ENCODE measurements at places on chromosomes 11 and 22. TPM values are rescaled to one million over a fixed set of nuclear protein-coding genes. Genes with fewer than 3 reads are reported as not detected.

Gene ARHGAP20
- total RNA-seq, result 2.2 TPM

Gene RTN4R
- total RNA-seq, result not detected

Gene MCAT
- total RNA-seq, result 15.3 TPM

GRCh38 chr11:126969865-126970479 lies 30.6 kb downstream of the KIRREL3 start:
- H3K27ac ChIP-seq, result no peak overlapping the region
- no peaks in the 10 kb centered on the region for H3K4me1 ChIP-seq
- DNase-seq, result no peak

GRCh38 chr11:86888164-86889000 lies 66.8 kb downstream of the FZD4 start:
- H3K27me3 ChIP-seq, result no peaks in the 10 kb centered on the region
- H3K27ac ChIP-seq, result no peak overlapping the region
- no peak overlapping the region for H3K4me3 ChIP-seq
- H3K36me3 ChIP-seq, result no peaks in the 10 kb centered on the region
- no peak for DNase-seq
- H3K4me1 ChIP-seq, result no peaks in the 10 kb centered on the region

GRCh38 chr11:63667995-63668795 lies 3.0 kb downstream of the ATL3 start:
- H3K4me1 ChIP-seq, result peaks cover 72% of the 10 kb centered on the region
- H3K36me3 ChIP-seq, result no peaks in the 10 kb centered on the region
- H3K27ac ChIP-seq, result peak overlapping the region; percentile 40

DNA sequence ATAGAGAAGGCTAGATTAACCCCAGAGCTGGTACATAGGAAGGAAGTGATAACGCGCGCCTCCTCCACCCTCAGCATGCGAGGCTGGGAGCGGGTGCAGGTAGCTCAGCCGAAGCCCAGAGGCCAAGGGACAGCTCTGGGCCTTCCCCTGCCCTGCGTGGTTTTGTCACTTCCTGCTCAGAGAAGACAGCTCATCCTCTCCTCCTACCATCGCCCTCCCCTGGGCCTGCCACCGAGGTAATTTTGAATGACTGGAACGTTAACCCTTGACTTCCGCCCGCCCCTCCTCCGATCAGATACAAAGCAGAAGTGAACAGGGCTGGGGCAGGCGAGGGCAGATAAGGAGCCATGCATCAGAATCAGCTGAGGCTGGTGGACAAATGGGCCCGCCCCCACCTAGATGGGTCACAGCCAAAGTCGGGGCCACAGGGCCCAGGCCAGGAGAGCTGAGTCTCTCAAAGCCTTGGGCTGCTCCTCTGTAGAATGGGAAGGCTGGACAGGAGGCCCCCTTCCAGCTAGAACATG lies 1.6 kb downstream of the RAC2 start:
- no peaks in the 10 kb centered on the region for H3K36me3 ChIP-seq
- no peak overlapping the region for H3K27ac ChIP-seq
- no peaks in the 10 kb centered on the region for H3K4me1 ChIP-seq
- DNase-seq, result peak; percentile 73
- peaks cover 23% of the 10 kb centered on the region for H3K27me3 ChIP-seq

DNA sequence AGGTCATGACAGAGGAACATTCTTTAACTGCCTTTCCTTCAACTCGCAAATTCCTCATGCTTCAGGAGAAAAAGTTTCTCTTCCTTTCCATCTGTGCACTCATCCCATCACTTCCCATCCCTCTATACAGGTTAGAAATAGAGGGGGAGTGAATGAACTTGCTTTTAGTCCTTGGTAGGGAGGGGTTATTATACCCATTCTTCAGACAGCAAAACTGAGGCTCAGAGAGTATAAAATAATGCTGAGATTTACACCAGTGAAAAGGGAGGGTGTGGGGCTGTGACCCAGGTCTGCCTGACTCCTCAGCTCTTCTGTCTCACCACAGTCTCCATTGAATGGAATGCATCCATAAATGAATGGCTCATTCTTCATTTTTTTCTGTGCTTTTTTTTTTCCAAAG lies 109.4 kb upstream of the RCN1 start:
- no peak overlapping the region for H3K27ac ChIP-seq
- H3K4me3 ChIP-seq, result no peak overlapping the region
- H3K4me1 ChIP-seq, result no peaks in the 10 kb centered on the region
- no peaks in the 10 kb centered on the region for H3K27me3 ChIP-seq
- DNase-seq, result no peak
- no peaks in the 10 kb centered on the region for H3K36me3 ChIP-seq

GRCh38 chr22:30282616-30283046 lies 6.7 kb downstream of the CASTOR1 start:
- peaks cover 10% of the 10 kb centered on the region for H3K4me1 ChIP-seq
- no peaks in the 10 kb centered on the region for H3K27me3 ChIP-seq
- no peak for DNase-seq
- H3K36me3 ChIP-seq, result peaks cover 5% of the 10 kb centered on the region
- H3K27ac ChIP-seq, result no peak overlapping the region

DNA sequence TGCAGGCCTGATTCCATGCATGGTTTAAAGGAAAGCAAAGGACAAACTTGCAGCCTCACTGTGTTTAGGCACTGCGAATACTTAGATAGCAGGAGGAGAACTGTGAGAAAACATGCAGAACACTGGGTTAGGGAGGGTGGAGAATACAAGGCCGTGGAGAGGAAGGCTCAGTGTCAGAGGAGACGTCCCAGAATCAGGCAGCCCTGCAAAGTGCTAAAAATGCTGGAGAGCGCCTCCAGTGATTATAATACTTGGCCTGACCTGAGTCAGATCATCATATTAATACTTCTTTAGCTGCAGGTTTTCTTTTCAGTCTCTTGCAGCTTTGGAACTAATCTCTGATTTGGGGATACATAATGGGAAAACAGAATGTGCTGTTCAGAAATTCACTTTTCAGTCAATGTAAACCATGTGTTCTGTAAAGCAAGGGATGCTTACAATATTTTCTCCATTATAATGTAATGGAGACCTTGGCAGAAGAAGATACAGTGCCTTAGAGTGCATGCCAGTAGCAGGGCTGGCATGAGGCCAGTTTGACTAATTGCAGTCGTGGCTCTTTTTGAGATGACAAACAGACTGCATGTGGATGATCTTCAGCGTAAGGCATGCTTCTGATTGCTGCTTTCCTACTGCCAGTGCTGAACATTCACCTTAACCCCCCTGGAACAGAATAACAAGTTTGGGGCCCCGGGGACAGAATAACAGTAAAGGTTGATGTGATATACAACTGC lies 16.8 kb downstream of the EXT2 start:
- no peaks in the 10 kb centered on the region for H3K27me3 ChIP-seq
- no peak for DNase-seq
- peaks cover 14% of the 10 kb centered on the region for H3K36me3 ChIP-seq
- no peaks in the 10 kb centered on the region for H3K4me1 ChIP-seq
- H3K27ac ChIP-seq, result no peak overlapping the region

DNA sequence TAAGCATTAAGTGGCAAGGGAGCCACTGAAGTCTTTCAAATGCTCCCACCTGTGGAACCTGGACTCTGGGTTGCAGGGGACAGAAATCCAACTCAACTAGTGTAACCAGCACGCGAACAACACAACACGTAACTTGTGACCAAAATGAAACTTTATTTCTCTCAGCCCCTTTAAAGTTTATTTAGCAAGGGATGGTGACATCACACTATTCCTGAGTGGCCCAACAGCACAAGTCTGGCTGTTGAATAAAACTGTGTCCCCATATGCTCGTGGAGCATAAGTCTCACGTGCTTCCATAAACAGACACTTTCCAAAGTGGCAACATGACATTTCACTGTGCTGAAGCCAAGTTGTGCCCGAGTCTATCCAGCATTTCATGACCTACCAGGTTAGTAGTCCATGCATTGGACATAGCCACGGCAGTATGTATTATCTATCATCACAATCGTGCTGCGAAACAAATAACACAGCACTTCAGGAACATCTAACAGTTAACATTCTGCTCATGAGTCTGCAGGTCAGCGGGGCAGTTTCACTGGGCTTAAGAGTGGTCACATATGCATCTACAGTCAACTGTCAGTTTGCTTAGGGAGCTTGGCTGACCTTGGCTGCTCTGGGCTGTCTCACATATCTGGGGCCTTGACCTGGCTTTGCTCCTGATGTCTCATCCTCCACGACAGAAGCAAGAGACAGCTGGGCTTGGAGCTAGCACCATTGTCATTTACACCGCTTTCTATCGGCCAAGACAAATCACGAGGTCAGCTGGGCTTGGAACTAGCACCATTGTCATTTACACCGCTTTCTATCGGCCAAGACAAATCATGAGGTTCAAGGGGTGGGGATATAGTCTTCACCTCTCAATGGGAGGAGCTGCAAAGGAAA lies 35.0 kb upstream of the LMO2 start:
- H3K4me3 ChIP-seq, result no peak overlapping the region
- DNase-seq, result no peak
- no peaks in the 10 kb centered on the region for H3K4me1 ChIP-seq
- no peaks in the 10 kb centered on the region for H3K36me3 ChIP-seq

GRCh38 chr11:99419991-99420390 lies 399.2 kb downstream of the CNTN5 start:
- H3K27ac ChIP-seq, result no peak overlapping the region
- DNase-seq, result no peak
- no peaks in the 10 kb centered on the region for H3K36me3 ChIP-seq
- no peak overlapping the region for H3K4me3 ChIP-seq
- H3K27me3 ChIP-seq, result no peaks in the 10 kb centered on the region
- H3K4me1 ChIP-seq, result no peaks in the 10 kb centered on the region

All from sigmoid colon (tissue), 7 donors.